ENCODE measurements at places on chromosomes 3 and 15. TPM values are rescaled to one million over a fixed set of nuclear protein-coding genes. Genes with fewer than 3 reads are reported as not detected.

Gene ZNF620
- total RNA-seq, result 3.6 TPM

Gene LRRC2
- not detected for total RNA-seq

Gene FNDC3B
- 10.6 TPM for total RNA-seq

Gene SCN5A
- 0.52 TPM for total RNA-seq

Gene ARHGAP11A
- total RNA-seq, result 96.7 TPM

DNA sequence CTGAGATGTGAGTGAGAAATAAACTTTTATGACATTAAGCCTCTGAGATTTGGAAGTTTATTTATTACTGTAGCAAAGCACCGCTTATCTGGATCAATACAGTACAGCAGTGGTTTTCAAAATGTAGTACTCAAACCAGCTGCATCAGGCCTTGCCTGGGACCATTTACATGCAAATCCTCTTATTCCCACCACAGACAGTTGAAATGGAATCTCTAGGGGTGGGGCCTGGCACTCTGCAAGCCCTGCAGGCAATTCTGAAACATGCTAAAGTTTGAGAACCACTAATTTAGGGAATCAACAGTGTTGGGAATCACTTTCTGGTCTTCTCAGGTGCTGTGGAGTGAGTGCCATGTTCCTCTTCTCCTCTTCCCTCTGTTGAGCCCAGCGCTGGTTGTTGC, 77.8 kb upstream of the TAMM41 start:
- no peak for DNase-seq
- H3K4me1 ChIP-seq, result no peaks in the 10 kb centered on the region
- H3K27ac ChIP-seq, result no peak overlapping the region
- no peak overlapping the region for H3K4me3 ChIP-seq

DNA sequence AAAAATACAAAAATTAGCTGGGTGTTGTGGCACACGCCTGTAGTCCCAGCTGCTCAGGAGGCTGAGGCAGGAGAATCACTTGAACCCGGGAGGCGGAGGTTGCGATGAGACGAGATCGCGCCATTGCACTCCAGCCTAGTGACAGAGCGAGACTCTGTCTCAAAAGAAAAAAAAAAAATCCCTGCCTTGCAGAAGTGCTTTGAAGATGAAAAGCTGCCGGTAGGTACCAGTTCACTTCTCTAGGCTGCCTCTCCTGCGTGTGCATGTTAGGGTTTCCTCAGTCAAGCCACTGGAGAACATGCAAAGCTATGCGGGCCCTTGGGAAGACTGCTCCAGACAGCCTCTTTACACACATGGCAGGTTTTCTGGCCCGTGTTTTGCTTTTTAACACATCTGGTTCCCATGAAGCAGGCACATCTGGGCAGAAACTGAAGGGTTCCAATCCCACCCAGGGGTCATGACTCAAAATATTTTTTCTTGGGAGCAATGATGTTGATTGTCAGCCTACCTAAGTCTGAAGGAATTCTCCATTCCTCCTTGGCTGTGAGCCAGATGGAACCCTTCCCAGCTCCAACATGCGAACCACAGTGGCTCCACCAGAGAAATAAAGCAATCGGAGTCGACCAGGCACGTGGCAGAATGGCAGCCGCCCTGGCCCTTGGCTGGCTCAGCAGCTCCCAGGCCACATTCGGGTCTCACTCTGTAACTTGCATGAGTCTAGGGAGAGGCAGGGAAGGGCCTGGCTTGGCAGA, 29.6 kb downstream of the MGLL start:
- no peaks in the 10 kb centered on the region for H3K36me3 ChIP-seq
- H3K27ac ChIP-seq, result no peak overlapping the region
- peaks cover 4% of the 10 kb centered on the region for H3K4me1 ChIP-seq
- no peak for DNase-seq
- peaks cover 3% of the 10 kb centered on the region for H3K27me3 ChIP-seq

GRCh38 chr3:41404582-41404981, 205.3 kb downstream of the CTNNB1 start:
- H3K27ac ChIP-seq, result no peak overlapping the region
- no peaks in the 10 kb centered on the region for H3K27me3 ChIP-seq
- H3K4me3 ChIP-seq, result no peak overlapping the region

- H3K4me3 ChIP-seq, result no peak overlapping the region
- no peaks in the 10 kb centered on the region for H3K27me3 ChIP-seq
These were observed 311.3 kb downstream of the PLCL2 start for GRCh38 chr3:17195856-17196604.
